Amniotic epithelial cell (primary cell): ENCODE measurements at places on chromosomes 7 and 10.

- peak; percentile 66 for DNase-seq
Measured at GRCh38 chr10:21518149-21518640, 7.3 kb downstream of the SKIDA1 start.

- DNase-seq = no peak
Measured at GRCh38 chr7:3327099-3327498, 26.0 kb downstream of the SDK1 start.

- DNase-seq = no peak
Measured at GRCh38 chr10:31508234-31508633, 189.2 kb downstream of the ZEB1 start.

- DNase-seq = no peak
Measured at GRCh38 chr7:158366346-158366745, 221.3 kb downstream of the PTPRN2 start.

DNA sequence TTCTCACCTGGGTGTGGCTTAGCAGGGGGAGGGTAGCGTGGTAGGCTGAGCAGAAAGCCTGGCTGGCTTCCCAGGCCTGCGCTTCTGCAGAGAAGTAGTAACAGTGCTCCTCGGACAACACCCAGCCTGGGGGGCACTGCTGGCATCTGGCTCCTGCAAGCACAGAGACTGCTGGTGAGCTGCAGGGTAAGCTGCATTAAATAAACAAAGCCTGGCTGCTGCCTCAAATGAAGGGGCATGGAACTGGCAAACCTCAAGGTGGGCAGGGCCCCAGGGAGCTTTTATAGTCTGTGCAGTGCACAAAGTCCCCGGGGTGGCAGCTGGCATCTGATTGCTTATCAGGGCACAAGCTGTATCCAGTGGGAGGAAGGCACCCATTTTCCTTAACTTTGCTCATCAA, 3.9 kb downstream of the KLRG2 start:
- DNase-seq = no peak

- no peak for DNase-seq
Measured at GRCh38 chr10:47067949-47068940, 157.0 kb downstream of the PTPN20 start.

GRCh38 chr10:75772153-75772887, 340.9 kb downstream of the LRMDA start:
- no peak for DNase-seq

DNA sequence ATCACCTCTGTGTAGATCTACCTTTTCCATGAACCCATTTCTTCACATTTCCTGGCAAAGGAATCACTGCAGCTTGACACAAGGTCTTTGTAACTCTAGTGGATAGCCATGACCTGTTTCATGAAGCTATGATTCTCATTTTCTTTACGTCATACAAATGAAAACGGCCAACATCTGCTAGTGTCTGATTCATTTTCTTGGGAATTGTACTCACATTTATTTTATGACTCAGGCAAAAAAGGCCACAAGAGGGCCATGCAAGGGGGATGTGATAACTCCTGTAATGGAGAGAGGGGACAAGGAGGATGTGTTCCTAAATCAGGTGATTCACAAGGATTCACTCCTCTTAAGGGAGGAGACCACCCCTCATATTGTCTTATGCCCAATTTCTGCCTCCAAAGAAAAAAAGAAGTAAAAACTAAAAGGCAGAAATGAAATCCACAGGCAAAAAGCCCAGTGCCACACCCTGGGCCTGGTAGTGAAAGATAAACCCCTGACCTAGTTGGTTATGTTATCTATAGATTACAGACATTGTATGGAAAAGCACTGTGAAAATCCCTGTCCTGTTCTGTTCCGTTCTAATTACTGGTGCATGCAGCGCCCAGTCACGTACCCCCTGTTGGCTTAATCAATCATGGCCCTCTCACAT, 249.9 kb downstream of the IPMK start:
- peak; percentile 93 for DNase-seq

DNA sequence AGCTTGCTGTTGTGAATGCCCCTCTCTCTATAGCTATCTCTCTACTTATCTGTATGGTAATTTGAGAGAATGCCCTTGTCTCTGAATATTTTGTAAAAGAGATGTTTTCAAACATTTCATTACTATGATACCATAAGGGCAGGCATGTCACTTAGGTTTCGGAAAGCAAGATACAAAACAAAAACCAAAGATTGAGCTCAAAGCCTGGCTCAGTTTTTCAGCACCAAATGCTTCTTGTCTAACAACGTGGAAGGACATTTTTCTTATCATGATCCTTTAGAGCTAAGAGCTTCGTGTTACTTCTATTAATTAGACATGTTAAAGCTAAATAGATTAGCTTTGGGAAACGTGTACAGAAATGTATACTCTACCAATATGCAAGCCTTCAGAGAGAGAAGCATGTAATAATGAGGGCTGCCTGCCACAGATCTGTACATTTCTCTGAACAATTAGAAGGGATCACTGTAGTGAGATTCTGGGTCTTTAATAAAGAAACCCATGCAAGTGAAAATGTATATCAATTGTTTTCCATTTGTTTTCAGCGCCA, 148.9 kb downstream of the ARID5B start:
- DNase-seq = no peak

DNA sequence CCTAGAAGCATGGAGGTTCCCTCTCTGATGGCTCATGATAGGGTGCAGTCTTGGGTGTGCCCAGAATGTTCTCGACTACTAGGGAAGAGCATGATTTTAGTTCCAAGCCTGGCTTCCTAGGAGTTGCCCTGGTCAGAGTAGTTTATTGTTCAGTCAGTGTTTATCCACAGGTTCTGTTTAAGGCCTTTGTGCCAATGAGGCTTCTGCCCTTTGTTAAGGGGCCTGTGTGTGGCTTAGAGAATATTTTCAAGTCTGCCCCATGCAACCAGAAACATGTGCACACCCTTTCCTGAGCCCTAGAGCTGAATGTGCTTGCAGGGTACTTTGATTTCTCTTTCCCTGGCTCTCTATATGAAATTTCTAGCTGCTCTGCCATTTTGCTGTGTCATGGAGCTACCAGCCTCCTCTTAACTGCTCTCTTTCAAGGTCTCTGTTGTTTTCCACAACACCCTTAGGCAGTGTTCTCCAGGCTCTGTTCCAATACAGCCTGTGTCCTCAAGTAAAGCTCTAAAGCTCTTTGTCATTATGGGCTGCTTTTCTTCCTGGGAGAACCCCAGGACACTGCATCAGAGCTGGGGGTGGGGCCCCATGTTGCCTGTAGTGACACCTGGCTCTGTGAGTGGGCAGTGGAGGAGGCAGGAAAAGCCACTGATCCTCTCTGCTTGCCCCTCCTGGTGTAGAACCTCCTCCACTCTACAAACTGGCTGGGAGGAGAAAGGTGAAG, 34.1 kb upstream of the TSPAN33 start:
- peak; percentile 32 for DNase-seq

DNA sequence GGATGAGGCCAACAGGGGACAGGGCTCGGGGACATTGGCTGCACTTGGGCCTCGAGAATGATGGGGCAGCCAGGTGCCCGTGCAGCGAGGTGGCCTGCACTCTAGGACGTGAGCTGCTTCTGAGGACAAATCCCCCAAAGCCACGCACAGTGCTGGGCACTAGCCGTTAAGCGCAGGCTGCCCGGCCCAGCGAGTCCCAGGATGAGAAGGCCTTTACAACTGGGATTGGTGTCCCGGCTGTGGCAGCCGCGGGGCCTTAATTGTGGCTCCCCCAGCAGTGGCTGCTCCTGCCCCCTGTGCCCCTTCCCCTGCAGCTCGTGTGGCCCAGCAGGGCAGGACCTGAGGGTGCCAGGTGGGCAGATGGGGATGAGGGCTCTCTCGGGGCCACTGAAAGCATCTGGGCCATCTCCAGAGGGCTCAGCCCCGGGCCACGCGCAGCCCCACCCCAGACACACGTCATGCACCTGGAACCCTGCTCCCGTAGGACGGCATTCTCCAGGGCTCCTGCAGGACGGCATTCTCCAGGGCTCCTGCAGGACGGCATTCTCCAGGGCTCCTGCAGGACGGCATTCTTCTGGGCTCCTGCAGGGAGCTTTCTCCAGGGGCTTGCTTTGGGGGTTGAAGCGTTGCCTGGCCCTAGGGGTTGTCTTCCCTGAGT, 6.6 kb downstream of the PWWP2B start:
- no peak for DNase-seq

- peak; percentile 10 for DNase-seq
Measured at GRCh38 chr7:107277331-107277730, 108.5 kb downstream of the HBP1 start.

- DNase-seq = no peak
Measured at GRCh38 chr10:58275261-58275660, 6.3 kb downstream of the CISD1 start.

DNA sequence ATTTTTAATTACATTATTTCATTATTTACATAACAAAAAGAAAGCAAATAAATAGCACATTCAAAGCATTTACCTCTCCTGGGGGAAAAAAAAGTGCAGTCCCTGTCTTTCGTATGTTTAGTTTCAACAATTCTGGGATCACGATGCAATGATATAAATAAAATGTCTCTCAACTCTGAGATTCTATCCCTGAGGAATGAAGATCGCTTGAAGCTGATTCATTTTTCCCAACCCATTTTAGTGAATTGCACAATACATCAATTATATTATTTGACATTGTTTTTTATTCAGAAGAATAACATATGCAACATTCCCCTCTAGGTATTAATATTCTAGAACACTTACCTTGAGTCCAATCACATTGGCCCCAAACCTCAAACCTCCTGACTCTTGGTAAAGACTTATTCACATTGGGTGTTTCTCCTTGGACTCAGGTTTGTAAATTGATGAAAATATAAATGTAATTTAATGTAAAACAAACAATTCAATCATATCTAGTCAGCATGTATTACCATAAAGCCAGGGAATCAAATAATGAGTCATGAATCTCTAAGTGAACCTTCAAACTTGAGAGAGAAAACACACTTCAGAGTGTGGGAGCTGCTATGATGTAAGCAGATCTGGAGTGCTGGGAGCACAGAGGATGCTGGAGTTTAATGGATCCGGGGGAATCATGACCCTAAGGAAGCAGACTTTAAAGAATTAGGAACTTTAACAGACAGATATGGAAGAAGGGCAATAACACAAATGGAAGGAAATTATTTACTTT, 5.3 kb upstream of the SCIN start:
- DNase-seq = peak; percentile 57

DNA sequence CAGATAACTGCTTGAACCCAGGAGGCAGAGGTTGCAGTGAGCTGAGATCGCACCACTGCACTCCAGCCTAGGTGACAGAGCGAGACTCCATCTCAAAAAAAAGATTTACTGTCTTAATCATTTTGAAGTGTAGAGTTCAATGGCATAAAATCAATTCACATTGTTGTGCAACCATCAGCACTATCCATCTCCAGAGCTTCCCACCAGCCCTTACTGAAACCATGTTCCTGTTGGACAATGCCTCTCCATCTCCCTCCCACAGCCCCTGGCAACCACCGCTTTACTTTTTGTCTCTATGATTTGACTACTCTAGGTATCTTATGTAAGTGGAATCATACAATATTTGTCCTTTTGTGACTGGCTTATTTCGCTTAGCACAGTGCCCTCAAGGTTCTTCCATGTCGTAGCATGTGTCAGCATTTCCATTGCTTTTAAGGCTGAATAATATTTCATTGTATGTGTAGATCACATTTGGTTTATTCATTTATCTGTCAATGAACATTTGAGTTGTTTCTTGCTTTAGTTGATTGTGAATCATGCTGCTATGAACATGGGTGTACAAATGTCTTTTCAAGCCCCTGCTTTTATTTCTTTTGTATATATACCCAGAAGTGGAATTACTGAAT, 33.1 kb downstream of the NACAD start:
- no peak for DNase-seq

GRCh38 chr10:33273295-33274002, 61.0 kb downstream of the NRP1 start:
- peak; percentile 82 for DNase-seq

GRCh38 chr10:77939561-77940001, 13.0 kb upstream of the DLG5 start:
- DNase-seq = peak; percentile 55

DNA sequence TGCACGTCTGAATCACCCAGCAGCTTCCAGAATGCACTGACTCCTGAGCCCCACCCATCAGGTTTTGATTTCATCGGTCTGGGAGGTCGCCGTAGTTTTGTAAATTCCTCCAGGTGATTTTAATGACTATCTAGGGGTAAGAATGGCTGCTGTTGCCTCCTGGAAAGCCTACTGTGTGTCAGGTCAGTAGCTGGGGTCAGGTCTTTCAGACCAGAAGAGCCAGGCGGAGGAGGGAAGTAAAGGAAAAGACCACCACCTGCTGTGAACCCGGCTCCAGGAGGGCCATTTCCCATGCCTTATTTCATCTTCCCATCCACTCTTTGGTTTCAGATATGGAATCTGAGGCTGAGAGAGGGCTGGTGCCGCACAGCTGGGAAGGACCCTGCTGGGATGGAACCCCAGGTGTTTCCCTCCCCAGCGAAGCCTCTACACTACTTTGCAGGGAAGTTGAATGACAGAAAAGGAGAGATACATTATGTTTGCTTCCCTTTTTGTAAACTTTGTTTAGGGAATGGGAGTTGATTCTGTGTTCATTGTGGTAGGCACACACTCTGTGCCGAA, 19.8 kb downstream of the ADAMTS14 start:
- DNase-seq = no peak

DNA sequence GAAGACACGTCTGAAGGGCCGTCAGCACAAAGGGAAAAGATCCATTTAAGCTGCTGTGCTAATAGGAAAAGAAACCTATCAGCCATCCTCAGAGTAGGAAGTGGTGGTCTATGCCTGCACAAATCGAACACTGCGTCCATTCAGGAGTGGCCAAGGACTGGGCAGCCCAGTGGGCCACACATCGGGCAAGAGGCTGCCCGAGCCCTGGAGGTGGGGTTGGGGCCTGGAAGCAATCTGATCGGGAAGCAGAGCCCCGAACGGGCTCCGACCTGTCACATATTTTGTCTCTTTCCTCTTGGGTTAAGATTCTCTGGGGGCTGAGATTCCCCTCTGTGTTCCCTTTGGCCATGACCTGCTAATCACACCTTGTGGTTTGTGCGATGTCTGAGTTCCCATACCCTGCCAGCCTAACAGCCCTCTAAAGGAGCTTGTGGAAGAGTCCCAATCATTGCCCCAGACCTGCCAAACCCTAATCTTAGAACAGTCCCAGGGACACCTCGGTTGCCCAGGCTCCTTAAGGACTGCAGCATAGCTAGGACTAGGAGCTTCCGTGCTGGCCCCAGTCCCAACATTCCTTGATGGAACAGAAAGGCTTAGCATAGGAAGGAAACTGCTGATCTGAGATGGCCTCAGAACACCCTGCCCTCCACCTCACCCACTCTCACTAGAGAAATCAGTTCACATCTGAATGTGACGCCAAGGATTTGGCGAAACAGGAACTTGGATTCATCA, 77.9 kb upstream of the SAMD8 start:
- DNase-seq = no peak

- no peak for DNase-seq
Measured at GRCh38 chr7:16921644-16922257, 40.0 kb upstream of the AGR3 start.
